A673 (cell line): ENCODE measurements at places on chromosomes 11 and 22.

DNA sequence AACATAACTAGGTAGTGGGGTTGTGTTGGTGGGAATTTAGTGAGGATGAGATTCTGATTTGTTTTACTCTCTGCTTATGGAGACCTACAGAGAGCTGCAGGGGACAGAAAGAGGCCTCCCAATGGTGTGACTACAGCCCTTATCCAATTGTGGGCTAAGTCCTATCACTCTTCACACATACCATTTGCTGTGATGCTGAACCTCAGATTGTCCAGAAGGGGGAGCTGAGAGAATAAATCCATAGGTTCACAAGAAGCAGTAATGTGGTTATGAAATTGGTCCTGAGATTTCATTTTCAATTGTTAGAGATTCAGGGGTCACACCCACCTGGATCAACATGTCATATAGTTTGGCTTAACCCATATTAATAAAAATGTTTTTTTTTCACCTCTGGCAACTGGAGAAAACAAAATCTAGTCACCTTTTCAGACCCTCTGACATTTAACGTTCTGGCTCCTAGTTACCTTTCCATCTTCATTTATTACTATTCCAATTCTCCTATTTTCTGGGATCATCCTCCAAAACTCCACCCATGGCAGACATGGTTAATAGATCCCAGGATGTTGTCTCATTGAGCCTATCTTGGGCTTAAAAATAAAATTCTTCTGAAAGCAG is 53.3 kb upstream of the PTPN5 start:
- peak; percentile 50 for DNase-seq

DNA sequence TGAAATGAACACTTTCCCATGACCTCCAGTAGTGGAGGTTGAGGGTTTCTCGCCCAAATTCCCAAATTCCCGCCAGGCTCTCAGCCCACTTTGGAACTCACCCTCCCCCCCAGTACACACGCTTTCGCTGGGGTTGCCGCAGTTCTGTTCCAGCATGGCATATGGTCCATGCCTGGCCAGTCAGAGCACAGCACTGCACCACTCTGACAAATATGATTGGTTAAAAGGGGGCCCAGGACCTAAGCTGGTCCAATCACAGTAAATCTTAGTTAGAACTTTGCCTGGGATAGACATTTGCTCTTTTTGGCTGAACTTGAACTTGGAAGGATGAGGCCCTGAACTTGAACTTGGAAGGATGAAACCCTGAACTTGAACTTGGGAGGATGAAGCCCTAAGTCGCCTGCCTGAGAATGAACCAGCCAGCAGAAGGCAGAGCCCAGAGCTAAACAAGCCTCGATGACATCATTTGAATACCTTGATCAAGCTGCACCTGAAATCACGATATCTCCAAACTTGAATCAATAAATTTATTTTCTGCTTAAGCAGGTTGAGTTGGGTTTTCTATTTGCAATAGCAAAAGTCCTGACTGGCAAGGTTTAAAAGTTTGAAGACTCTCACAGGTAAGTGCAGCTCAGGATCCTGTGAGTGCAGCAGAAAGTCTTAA is 12.6 kb upstream of the SSTR3 start:
- DNase-seq: no peak

GRCh38 chr11:67312187-67313021 is 9.1 kb downstream of the SSH3 start:
- no peak for DNase-seq

- DNase-seq: no peak
These were observed 12.7 kb upstream of the IL10RA start for GRCh38 chr11:117973503-117973860.

- DNase-seq: peak; percentile 86
These were observed 125.4 kb upstream of the ARHGAP20 start for GRCh38 chr11:110837603-110838002.

- no peak for DNase-seq
These were observed 16.9 kb upstream of the ARHGAP42 start for GRCh38 chr11:100670140-100670539.

DNA sequence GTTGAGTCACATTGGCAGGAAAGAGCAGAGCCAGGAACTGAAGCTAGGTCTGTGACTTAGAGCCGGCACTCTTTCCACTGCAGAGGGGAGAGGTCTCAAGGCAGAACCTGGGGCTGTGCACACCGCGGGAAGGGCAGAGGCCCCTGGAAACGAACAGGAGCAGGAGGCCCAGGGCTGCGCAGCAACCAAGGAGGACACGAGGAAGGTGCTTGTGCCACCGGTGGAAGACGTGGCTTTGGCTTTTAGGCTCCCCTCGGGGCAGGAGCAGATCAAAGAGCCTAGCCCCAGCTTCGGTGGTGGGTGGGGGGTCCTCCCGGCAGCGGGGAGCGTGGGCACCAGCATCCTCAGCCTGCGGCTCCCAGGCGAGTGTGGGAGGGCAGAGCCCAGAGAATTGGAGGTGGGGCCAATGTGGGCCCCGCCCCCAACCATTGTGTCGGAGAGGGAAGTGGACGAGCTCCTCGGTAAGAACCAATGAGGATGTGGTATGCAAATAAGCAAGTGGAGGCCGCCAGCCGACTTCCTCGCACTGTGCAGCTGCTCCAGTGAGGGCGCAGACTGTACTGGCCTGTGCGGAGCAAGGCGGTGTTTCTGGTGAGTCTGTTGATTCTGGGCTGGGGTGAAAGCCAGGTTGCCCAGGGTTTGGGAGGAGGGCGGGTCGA is at the start of gene CCDC116:
CCDC116 (plus strand) TSS at position 524 of the 659 bp plus-strand sequence. CDS start 422 bp downstream, outside the sequence.
- peak; percentile 91 for DNase-seq

DNA sequence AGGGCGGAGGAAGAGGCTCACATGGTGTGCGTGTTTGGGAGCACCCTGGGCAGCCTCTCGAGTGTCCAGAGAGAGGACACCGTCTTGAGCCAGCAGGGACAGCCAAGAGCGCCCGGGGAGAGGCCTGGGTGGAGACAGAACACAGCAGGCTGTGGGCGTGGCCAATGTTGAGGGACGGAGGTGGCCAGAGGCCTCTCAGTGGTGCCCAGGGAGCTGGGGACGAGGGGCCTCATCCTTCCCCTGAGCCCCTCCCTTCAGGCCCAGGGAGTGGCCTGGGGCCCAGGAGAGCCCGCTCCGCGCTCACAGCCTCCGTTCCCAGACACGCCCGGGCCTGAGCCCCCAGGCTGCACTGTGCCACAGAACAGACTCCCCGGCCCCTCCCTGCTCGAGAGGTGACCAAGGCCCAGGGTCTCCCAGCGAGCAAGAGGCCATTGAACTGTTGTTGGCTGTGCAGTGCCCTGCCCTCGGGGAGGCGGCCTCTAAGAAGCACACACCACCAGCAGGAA is 48.4 kb downstream of the CDKN1C start:
- DNase-seq: no peak

DNA sequence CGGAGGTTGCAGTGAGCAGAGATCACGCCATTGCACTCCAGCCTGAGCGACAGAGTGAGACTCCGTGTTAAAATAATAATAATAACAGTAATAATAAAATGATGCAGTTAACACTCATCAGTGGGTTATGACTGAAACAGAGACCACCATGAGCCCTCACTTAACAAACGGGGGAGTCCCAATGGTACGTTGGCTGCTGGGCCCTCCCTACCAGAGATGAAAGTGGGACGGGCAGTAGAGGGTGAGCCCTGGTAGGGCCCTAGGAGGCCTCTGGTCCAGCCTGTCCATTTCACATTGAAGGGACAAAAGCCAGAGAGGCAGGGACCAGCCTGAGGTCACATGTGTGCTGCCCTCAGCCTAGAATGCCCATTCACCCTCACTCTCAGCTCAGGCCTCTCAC is 13.7 kb upstream of the KIAA0930 start:
- no peak for DNase-seq

DNA sequence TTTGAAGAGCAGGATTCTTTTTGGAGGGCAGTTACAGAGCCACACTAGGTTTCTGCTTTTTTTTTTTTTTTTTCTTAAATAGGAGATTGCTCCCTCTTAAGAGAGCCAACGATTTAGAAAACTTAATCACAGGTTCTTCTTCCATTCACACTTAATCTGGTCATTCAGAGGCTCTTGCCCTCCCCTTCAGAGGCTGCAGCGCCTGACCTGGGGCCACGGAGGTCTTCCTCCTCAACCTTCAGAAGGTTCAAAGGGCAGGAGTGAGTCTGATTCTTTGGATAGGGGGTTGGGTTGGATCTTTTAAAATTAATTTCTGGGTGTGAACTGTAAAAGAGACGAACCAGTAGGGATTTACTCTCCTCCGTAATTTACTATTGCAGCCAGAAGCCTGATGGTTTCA is 57.1 kb downstream of the ZNRF3 start:
- no peak for DNase-seq

- no peak for DNase-seq
These were observed 111.8 kb downstream of the CCDC81 start for GRCh38 chr11:86486261-86487030.

DNA sequence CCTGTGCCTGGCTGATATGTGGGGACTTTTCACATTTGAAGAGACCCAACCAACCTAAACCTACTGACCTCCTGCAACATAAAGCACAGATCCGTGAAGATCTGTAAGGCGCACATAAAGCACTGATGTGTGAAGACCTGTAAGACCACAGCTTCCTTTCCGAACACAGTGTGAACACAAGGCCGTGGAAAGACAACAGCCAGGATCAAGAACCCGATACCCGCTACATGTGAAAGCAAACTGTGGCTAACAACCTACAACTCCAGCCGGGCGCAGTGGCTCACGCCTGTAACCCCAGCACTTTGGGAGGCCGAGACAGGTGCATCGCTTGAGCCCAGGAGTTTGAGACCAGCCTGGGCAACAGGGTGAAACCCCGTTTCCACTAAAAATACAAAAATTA is 17.6 kb upstream of the PPFIA1 start:
- no peak for DNase-seq

DNA sequence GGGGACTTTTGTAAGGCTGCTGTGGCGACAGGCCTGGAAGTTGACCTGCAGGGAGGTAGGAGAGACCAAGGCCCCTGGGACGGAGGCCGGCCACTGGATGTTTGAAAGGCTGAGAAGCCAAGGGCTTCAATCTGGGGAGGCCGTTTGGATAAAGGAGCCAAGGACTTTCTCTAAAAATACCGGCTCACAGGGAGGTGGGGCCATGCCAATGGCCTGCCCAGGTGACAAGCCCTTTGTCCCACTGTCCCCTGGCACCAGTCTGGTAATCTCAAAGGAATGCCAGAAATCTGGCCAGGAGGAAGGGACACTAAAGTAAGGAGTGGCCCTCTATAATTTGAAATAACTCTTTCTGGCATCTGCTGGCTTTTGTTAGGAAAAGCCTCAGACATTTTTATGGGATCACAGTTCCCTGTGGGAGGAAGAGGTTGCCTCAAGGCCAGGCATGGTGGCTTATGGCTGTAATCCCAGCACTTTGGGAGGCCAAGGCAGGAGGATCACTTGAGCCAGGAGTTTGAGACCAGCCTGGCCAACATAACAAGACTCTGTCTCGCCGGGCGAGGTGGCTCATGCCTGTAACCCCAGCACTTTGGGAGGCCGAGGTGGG is 1.9 kb upstream of the CHKA start:
- DNase-seq: no peak

DNA sequence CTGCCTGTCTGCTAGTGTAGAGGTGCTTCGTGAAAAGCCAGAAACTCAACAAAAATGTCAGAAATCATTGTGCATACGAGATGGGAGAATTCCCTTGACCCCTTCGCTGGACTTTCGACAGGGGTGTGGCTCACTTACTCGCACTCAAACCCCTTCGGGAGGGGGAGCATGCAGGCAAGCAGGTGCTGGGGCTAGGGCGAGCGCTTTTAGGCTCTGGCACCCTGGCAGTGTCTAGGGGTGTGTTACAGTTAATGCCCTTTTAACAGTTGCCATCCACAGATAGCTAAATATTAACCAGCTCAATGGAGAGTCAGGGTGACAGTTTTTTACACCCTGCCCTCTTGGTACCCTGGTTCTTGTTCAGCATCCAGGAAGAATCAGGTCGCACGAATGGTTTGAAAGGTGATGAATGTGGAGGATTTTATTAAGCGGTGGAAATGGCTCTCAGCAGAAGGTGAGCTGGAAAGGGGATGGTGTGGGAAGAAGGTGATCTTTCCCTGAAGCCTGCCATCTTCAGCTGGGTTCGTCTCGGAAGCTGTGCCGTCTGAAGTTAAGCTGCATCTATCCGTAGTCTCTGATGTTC is 59.6 kb upstream of the SHANK2 start:
- DNase-seq: no peak
